ENCODE measurements at places on chromosomes 11 and 22.
A peak's percentile ranks its signal among the peaks of the same experiment; 100 is the strongest.

GRCh38 chr11:74282421-74282820, 29.0 kb downstream of the P4HA3 start:
- no peak for DNase-seq

- DNase-seq: no peak
Measured at GRCh38 chr11:15807827-15808226, 548.5 kb downstream of the SOX6 start.

GRCh38 chr22:40342521-40342920, 3.8 kb upstream of the ADSL start:
- no peak for DNase-seq

DNA sequence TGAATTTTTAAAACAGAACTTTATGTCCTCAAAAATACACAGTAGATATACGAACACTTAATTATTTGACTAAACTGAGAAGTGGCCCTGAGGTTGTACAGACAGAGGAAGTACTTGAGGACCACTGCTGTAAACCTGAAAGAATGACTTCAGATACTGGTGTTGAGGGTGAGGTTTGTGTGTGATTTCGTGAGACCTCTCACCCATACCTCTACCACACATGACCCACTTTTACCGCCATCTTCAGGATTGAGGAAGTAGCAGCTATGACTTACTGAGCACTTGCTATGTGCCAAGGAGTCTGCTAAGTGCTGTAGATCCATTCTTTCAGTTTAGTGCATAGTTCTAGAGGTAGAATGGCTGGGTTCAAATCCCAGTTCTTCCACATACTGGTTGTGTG, 21.9 kb downstream of the MMP13 start:
- DNase-seq: peak; percentile 46

DNA sequence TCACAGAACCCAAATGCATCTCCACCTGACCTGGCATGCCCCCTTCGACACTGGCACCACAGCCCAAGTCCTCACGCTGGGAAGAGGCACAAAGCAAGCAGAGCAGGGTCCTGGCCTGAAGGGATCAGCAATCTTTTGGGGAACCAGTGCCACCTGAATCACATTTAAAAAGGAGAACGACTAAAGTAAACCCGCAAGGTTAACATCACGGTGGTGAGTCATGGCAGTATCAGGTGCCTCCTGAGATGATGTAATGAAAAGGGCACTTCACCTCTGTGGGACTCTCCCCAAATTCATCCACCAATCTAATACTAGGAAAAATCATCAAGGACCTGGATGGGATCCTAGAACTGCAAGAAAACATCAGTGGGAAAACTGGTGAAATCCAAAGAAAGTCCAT, 44.9 kb downstream of the PACSIN2 start:
- DNase-seq: peak; percentile 34

- no peak for DNase-seq
Measured at GRCh38 chr11:81658722-81659121, 1074.9 kb downstream of the FAM181B start.

DNA sequence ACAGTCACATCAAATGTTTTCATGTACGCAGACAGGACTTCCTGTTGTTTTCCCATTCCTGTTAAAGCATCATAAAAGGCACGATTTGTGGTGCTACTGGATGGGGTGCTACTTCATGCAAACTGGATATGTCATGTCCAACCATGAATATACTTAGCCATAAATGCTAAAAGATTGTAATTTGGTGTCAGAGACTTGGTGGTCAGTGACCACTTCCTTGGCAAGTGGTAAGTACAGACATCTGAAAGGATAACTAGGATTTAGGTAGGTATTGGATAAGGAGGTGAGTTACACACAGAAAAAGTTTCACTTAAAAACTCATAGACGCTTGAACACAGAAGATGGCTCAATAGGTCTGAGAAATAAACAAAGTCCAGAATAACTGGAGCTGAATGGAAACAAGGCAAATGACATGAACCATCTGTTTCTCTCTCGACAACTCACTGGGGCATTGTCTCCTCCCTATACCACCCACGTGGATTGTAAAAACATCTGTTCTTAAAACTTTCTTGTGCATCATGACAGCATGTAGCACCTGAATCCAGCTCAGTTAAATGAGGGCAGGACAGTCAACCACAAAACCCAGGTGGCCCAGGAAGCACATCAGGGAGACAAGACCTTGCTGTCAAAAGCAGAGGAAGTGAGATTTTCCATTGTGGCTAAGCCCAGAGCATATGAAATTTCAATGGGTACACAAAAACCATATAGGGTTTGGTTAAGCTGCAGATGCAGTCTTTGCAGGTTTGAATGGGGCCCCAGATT, 22.1 kb upstream of the IGLL5 start:
- no peak for DNase-seq

GRCh38 chr11:71068963-71069362, 183.4 kb downstream of the SHANK2 start:
- DNase-seq: no peak

DNA sequence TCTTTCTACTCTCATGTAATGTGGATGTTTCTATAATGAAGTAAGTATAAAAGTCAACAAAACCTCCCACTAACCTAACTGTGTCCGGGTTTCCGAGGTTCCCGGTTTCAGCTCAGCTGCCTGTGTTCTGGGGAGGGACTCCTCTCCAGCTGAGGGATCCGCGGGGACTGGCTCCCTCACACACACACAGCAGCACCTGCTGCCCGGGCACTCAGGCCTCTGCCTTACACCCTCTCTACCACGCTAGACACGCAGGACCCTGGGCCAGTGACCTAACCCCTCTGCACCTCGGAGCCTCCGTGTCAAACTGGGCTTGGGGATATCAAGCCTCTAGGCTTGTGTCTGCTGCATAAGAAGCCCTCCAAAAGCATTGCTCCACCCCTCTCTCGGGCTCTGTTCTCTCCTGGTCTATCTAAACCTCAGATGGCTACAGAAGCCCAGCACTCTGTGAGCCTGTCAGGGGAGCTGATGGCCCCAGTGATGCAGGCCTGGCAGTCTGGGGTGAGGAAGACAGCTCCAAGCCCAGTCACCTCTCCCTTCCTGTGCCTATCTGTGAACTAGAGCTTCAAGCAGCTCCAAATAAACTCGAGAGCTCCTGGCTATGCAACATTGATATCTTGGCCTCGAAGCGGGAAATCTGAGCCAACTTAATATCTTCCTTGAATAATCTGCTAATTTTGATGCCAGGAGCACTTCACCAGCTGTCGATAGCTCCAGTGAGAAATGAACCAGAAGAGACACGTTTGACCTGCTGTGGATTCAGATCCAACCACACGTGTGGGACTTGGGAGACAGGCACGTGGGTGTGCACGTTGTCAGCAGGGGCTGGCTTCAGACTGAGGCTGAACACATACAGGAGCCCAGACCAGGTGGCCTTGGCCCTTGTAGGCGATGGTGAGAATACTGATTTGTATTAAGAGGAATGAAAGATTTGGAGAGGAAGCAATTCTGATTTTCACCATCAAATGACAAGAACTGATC, 232.7 kb upstream of the B3GAT1 start:
- no peak for DNase-seq

DNA sequence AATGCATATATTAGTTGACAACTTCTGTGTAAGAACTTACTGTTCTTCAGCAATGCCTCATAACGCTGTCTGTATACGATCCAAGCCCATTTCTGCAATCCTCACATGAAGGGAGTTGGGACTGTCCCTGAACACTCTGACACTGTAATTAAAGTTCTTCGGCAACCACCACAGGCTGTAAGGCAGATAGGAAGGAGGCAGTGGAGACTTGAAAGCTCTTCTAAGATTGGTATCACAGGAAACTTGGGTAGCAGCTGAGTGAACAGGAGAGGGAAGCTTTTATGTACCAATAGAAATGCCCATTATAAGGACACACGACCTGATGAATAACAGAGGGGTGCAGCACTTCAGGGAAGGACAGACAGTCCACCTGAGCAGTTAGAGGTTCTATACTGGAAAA, 12.0 kb upstream of the GAB2 start:
- peak; percentile 77 for DNase-seq

- DNase-seq: no peak
Measured at GRCh38 chr22:21790359-21790758, 54.8 kb upstream of the YPEL1 start.

DNA sequence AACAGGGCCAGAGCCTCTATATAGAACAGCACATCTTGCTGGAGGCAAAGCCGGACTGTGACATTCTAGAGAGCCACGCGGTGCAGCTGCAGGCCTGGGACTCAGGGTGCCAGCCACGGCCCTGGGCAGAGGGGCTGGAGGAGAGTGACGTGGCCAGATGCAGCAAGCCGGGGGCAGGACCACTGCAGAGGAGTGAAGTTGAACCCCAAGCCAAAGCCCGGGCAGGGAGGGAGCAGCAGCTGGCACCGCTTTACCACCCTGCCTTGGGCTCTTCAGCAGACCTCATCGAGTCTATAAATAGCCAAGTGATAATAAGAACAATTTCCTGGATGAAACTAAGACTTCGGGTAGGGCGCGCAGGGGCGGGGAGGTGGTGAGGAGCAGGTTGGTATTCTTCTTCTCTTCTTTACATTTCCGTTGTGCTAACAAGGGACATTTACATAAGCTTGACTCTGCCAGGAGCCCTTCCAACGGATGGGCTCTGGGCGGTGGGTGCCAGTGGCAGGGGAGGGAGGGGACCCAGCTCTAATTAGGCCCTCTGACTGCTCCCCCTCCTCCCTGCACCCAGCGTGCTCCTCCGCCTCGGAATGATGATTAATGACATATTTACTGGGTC, 110.2 kb downstream of the ST3GAL4 start:
- DNase-seq: no peak

GRCh38 chr11:73597336-73597955, 466 bp downstream of the FAM168A start:
- DNase-seq: no peak

- DNase-seq: no peak
Measured at GRCh38 chr11:45860348-45860747, 13.1 kb downstream of the CRY2 start.

GRCh38 chr11:8332196-8332595, 68.5 kb upstream of the LMO1 start:
- DNase-seq: peak; percentile 82

DNA sequence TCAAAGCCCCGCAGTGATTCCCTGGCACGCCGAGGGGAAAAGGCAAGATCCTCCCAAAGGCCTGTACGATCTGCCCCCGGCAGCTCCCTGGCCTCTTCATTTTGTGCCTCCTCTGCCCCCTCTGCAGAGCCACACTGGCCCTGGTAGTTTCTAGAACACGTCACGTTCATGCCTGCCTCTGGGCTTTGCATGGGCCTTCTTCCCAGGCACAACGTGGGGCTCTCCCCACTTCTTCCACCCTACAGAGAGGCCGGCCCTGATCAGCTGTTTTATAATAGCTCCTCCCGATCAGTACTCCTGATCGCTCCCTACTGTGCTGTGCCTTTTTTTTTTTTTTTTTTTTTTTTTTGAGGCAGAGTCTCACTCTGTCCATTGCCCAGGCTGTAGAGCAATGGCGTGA, 78.4 kb downstream of the PTPRJ start:
- DNase-seq: no peak

GRCh38 chr11:104075706-104076105, 39.3 kb downstream of the DDI1 start:
- DNase-seq: peak; percentile 65
